NCI-H1105 (cell line): ENCODE measurements at places on chromosomes 7 and 10.

DNA sequence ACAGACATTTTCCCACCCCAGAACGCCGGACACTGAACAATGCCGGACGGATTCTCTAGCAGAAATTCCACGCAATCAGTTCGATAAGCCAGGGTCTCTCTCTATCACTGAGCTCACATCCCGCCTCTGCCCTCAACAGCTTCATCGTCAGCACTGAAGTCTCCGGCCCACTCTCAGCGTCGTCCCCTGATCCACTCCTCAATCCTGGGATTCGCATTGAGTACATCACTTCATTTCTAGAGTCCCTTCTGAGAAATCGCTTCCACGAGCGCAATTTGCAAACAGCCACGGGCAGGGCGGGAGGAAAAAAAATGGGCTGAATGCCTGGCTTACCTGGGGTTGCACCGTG lies 365 bp downstream of the YME1L1 start:
- DNase-seq = no peak

GRCh38 chr10:120963594-120964220 lies 112.5 kb downstream of the WDR11 start:
- no peak for DNase-seq

GRCh38 chr10:108014902-108015177 lies 850.3 kb upstream of the SORCS1 start:
- DNase-seq = no peak

- DNase-seq = no peak
These were observed 90.0 kb downstream of the NRP1 start for GRCh38 chr10:33244354-33244967.

- DNase-seq = no peak
These were observed 516.0 kb downstream of the REEP3 start for GRCh38 chr10:64037071-64037661.
